Testis (tissue), 5 donors: ENCODE measurements at places on chromosomes 12 and 14.

- DNase-seq = no peak
These were observed 1788.7 kb upstream of the FLRT2 start for GRCh38 chr14:83741269-83741668.

DNA sequence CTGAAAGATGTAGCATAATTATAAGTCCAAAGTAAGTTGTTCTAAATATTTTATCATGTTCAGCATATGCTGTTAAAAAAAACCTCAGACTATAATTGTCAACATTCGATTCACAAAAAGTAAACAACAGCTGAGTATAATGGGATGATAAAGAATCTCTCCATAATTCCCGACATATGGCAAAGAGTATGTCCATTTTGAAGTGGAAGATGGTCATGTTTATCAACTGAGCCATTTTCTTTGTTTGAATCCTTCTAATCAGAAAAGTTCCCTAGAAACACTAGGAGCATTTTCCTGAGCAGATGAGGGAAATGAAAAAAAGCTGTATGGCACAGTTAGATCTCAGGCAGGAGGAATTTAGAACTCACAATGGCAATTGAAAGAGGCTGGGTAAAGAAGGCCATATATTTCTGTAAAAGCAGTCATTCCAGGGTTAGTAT, 192.1 kb upstream of the AMIGO2 start:
- DNase-seq = no peak

DNA sequence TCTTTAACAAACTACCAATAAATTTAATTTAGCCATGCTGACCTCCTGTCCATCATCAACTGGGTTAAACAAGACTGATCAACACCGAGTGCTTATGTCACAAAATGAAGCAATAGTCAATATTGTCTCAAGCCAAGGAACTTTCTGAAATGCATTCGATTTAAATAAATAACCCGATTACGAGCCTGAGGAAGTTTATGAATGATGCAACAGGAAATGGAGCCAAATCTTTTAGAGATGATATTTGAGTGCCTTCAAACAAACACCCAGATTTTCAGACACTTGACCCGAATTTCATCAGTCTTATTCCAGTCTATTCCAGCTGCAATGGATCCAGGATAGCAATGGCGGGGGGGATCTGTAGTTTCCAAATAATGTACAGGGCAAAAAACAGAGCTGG, 27.9 kb downstream of the FAR2 start:
- DNase-seq = no peak

DNA sequence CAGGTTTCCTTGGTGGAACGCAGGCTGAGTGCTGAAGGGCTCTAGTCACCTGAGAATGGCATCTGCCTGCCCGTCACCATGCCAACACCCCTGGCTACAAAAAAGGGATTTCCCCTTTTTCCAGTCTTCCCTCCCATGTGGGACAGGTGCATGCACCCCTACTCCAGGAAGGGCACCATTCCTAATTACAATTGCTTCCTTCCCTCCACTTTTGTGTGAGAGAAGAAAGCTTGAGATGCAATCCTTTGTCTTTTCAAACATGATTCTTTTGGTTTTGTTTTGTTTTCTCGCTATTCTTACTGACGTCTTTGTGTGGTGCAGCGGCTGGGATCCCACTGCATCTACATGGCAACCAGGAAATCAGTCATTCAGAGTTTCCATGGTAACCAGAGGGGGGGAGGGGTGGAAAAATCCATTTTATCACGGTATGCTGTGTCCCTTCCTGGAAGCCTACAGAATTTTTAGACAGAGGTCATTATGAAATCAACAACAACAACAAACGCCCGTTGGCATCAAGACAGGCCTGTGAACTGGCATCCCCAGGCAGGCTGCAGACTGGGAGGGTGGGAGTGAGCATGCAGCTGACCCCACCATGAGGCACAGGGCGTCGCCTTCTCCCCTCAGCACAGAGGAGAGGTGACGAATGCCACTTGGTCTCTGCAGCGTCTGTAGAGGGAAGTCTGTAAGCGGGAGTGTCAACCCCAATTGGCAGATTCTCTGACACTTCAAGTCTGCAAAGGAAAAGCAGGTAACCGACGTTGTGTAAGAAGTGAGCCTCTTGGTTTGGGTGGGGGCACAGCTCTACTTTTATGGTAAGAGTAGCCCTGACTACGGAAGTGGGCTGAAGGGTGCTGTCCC, 13.6 kb upstream of the GNG2 start:
- peak; percentile 36 for DNase-seq

DNA sequence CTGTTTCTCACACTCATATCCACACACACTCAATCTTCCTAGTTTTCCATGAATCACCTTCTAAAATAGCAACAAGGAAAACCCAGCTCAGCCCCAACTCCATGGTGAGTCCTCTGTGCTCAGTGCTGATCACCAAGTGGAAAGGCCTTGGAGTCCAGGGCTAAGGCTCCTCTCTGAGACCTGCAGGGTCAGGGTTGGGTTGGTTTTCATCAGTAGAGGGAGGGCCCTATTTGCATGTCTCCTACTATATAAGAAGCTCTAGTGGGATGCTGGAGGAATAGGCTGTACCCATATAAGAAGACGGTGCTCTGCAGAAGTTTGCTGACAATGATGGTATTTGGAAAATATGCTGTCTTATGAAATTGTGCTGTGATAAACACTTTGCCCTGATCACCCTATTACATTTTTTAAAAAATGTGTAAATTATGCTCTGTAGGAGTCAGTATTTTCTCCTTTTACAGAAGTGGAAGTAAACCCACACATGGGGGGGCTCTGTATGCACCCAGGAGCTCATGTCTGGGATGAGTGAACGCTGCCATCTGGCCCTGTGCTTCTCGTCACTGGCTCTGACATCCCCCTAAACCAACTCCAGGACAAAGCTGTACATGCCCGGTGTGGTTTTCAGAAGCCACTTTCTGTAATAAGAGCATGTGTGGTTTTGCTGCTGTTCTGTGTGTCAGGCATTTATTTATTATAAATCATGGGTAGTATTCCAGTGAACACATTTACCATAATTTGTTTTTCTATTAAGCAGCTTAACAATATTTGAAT, 536.3 kb downstream of the TMEM121 start:
- DNase-seq = no peak

DNA sequence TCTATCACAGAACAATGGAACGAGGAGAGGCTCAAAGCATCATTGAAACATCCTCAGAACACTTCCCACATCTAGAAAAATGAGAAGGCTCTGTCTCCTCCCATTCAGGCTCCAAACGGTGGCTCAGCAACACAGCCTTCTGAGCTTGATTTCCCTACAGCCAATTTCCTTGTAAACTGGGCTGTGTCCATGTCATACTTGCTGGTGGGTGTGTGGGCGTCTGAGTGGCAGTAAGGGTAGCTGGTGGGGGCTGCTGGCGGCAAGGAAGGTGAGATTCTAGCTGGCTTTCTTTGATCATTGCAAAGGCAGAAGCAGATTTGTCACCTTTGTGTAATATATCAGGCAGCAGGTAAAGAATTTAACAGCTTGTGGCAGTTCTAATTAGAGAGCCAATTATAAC, 163.7 kb downstream of the CALM1 start:
- DNase-seq = no peak

GRCh38 chr14:54309615-54310014, 87.2 kb upstream of the CDKN3 start:
- DNase-seq = no peak
